ENCODE measurements at places on chromosomes 12 and 14.

GRCh38 chr12:125944446-125944845 is 879.2 kb downstream of the AACS start:
- DNase-seq: no peak

DNA sequence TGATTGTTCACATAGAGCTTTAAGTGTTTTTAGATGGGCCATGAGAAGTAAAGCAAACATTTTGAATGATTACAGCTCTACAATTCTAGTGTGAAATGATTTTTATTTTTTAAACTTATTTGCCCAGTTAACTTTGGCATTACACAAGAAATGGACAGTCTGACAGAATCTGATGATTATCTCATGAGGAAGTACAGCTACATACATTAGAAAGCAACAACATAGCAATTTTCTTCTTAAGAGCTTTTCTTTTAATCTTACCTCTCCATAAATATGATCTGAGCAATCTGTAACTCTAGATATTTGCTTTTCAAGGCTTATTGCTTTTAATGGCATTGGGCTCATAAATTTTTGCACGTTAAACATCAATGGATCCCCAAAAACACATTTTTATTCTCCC is 26.5 kb upstream of the PPP1R12A start:
- DNase-seq: no peak

- no peak for DNase-seq
Measured at GRCh38 chr12:227923-228845, 14.2 kb upstream of the SLC6A12 start.

DNA sequence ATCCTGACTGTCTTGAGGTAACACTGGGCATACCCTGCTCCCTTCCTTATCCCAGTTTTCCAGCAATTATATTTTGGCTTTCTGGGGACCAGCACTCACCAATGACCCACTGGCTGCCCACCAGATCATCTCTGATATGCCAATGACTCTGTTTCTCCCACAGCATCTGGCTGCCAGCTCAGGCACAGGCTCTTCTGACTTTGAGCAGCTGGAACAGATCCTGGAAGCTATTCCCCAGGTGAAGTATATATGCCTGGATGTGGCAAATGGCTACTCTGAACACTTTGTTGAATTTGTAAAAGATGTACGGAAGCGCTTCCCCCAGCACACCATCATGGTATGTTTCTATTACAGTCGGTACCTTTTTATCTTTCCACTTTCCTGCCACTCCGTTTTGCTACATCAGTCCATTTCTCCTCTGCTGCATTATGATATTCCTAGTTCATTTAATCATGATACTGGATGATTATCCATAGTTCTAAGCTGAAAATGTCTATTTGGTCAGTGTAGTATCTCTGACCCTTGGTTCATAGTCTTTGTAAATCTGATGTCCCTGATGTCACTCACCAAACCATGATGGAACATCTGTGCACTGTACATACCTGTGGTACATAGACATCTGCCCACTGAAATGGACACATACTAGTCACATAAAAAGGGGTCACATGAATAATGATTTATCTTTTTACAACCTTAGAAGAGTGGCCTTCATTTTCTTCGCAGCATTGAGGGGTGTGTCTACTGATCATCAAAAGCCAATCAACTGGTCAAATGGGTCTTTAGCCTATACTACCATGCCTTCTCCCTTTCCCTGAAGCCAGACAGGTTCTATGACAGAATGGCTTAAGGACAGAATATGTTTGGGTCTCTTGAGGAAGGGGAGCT is 3.3 kb downstream of the GMPR2 start:
- DNase-seq: no peak

- DNase-seq: no peak
Measured at GRCh38 chr14:99468836-99469592, 11.6 kb downstream of the SETD3 start.

DNA sequence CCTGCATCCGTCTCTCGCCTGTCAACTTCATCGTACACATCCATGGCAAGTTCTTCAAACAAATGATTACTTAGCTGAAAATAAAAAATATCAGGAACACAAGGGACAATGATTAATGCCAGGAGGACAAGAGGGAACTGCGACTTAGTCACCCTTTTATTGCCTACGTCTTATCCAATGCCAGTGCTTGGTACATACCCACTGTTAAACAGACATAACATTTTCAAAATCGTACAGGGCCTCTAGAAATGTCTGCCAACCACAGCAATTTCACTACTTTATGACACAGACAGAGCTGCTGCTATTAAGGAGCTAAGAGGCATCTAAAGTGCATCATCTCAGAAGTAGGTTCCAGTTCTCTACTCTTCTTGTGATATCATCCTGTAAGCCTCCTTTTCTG is 34.6 kb downstream of the GIT2 start:
- no peak for DNase-seq

DNA sequence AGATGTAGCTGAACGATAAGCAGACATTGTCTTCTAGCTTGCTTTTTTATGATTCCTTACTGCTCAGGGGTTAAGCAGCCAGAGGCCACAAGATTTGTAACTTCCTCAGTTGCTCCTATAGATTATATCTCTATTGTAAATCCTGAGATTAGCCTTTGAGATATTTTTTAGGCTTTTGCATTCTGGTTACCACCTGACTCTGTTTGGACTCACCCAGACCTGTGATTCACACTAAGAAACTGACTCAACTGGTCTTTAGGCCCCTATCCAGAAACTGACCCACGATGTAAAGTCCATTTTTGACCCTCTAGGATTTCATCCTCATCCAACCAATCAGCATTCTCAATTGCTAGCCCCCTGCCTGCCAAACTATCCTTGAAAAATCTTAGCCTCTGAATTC is 194.4 kb downstream of the RASSF9 start:
- no peak for DNase-seq

DNA sequence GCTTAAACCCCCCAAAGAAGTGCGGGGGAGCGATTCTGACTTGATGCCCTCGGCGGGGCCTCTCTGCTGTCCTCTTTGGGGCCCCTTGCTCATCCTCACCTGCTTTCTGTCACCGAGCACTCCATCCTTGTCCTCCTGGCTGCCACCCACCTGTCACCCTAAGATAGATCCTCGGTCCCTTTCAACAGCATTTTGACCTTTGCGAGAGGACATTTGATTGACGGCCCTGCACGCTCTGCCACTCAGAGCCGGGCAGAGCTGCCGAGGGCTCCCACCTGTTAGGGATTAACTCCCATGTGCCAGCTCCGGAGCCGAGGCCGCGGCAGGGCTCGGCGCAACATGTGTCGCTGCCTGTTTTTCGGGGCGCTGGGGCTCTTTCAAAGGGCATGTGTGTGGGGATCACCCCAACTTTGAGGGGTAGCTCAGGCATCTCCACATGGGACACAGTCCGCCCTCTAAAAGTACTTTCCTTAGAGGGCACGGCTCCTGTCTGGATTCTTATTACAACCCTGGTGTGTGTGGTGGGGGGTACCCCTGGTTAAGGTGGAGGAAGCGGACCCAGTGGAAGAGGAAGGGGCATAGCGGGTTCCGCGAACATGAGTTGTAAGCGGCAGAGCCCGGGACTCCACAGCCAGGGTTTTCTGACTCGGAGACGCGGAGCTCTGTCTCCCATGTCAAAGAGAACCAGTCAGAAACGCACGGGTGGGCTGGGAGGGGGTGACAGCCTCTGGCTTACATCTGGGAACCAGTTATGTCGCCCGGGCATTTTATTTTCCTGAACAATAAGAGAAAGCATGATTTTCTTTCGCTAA is 811 bp upstream of the MEG3 start:
- DNase-seq: no peak

DNA sequence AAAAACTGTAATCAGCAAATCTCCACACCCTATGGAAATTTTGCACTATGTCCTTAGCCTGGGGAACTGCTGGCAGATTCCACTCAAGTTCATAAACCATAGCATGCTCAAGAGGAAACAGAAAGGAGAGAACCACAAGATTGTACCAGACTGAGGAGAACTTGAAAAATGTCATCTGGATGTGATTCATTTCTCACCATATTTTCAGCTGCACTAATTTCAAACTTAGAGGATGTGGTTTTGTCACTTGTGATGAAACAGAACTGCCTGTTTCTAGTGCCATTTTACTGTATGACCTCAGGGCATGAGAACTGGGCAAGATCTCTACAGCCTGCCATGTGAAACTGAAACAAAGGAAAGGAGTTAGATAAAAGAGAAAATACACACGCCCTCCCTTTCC is 1493.1 kb upstream of the FLRT2 start:
- no peak for DNase-seq

- DNase-seq: no peak
Measured at GRCh38 chr12:24888813-24889212, 60.1 kb downstream of the BCAT1 start.

DNA sequence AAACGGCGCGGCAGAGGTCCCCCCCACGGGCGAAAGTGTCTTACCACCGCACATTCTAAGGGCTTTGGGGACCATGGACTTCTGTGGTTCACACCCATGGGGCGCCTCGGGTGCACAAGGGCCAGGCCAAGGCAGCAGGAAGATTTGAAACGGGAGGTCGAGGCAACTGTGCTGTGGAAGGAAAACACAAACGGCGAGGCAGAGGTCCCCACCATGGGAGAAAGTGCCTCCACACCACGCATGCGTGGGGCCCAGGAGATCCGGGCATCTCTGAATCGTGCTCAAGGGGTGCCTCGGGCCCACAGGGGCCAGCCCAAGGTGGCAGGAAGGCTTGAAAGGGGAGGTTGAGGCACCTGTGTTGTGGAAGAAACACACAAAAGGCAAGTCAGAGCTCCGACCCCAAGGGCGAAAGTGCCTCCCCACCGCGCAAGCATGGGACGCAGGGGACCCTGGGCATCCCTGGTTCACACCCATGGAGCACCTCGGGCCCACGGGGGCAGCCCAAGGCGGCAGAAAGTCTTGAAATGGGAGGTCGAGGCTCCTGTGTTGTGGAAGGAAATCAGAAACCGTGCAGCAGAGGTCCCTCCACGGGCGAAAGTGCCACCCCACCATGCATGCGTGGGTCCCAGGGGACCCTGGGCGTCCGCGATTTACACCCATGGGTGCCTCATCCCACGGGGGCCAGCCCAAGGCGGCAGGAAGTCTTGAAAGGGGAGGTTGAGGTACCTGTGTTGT is 371.0 kb downstream of the ALG10 start:
- no peak for DNase-seq

- no peak for DNase-seq
Measured at GRCh38 chr12:111991946-111992345, 21.0 kb downstream of the TMEM116 start.

DNA sequence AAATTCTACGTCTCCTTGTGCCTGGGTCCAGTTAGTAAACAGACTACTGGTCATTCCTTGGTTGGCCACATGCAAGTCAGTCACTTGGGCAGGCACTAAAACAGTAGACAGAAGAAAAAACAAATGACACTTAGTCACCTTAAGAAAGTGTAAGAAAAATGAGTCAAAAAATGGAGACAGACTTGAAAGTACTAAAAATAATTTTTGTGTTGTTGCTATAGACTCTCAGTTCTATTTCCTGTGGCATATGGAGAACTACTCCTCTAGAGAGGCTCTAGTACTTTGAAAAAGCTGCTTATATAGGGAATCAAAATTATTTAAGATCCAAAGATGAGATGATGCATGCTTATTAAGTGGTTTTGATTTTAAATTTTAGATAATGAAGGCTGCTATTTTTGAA is 56.0 kb downstream of the PTPRB start:
- no peak for DNase-seq

GRCh38 chr14:52106840-52107239 is 38.0 kb upstream of the NID2 start:
- DNase-seq: no peak

DNA sequence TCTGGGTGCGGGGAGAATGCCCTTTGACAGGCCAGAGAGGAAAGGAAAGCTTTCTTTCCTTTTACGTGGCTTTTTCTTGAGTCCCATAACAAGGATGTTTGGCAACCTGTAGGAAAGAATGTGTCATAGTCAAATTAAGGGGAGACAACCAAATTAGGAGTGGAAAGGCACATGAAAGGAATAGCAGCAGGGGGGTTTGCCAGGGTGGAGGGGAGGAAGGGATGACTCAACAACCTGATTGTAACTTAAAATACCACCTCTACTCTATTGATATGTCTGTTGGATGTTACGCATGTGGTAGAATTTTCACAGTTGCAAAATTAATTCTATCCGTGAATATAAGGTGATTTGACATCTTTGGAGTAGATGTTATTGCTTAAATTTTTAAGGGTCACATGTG is 28.5 kb upstream of the MYBPC1 start:
- no peak for DNase-seq

GRCh38 chr14:94364037-94364436 is 24.4 kb downstream of the SERPINA1 start:
- DNase-seq: no peak

DNA sequence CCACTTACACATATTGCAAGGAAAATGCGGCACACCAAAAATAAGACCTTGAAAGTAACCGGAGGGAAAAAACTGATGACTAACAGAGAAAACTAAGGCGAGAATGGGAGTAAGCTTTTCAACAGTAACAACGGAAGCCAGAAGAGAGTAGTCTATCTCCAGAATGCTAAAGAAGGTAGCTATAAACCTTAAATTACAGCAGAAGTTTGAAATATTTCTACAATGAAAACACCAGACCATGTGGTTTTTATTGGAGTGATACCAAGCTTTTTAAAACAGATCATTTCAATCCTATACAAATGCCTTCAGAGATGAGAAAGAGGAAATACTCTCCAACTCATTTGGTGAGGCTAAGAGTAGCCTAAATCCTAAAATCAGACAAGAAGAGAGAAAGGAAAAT is 209.5 kb downstream of the ANO6 start:
- no peak for DNase-seq

- DNase-seq: no peak
Measured at GRCh38 chr14:102731101-102731870, 46.0 kb upstream of the TRAF3 start.

DNA sequence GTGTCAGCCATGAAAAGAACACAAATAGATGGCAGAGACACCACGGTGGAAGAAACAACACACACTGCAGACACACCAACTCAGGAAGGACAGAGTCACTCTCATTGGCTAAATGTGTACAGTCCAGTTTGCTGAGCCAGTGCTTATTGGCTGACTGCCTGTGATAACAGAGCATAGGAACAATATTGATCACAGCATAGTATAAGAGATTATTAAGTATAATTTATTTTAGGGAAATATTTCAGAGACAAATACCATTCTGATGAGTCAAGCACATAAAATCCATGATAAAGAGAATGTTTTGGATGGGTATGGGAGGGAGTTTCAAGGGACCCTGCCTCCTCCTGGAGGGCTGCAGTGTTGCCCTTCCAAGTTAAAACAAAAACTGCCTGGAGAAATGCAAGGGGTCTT is 50.9 kb downstream of the BTG1 start:
- no peak for DNase-seq

DNA sequence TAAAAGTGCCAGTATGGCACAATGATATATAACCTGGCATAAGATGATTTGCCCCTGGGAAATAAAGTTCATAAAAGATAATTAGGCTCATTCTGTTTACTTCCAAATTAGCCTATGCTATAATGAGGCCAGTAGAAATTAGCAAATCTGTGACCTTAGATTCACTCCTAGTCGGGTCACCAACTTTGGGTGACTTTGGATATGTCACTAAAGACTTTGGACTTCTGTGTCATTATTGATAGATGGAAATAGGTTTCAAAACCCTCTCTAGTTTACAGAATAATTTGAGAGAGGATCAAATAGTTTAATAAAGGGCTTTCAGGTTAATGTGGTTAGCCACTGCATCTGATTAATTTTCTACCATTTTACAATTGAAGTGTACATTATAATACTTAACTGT is 1869.3 kb upstream of the FLRT2 start:
- no peak for DNase-seq

- DNase-seq: no peak
Measured at GRCh38 chr14:100416921-100417860, 94.1 kb downstream of the SLC25A47 start.
